ENCODE measurements at places on chromosomes 6 and 20. TPM values are rescaled to one million over a fixed set of nuclear protein-coding genes. Genes with fewer than 3 reads are reported as not detected.

LKAAEAR1 gene
- 0.97 TPM for total RNA-seq

RHAG gene
- not detected for total RNA-seq

PHIP gene
- 16.6 TPM for total RNA-seq

GRM4 gene
- not detected for total RNA-seq

POLH gene
- total RNA-seq, result 20.8 TPM

IPCEF1 gene
- not detected for total RNA-seq

PTPN1 gene
- total RNA-seq, result 32.8 TPM

CDH22 gene
- not detected for total RNA-seq

Measured in epithelial cell of umbilical artery (primary cell).